ENCODE measurements at places on chromosomes 1 and 21. TPM values are rescaled to one million over a fixed set of nuclear protein-coding genes. Genes with fewer than 3 reads are reported as not detected.
A peak's percentile ranks its signal among the peaks of the same experiment; 100 is the strongest.

DNA sequence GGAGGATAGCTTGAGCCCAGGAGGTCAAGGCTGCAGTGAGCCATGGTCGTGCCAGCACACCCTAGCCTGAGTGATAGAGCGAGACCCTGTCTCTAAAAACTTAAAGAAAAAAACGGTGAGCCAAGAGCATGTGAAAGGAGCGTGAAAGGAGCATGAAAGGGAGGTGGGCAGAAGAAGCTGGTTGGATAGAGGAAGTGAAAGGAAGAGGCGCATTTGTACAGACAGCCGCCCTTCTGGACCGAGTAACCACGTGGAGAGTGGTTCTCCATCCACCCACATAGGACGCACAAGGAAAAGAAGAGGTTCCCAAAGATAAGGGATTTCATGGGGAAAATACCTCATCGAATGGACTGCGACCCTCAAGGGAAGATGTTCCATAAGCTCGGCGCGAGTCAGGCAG is 60.4 kb upstream of the IFNAR2 start:
- DNase-seq, result no peak
- H3K36me3 ChIP-seq, result no peaks in the 10 kb centered on the region
- no peaks in the 10 kb centered on the region for H3K4me1 ChIP-seq
- peaks cover 68% of the 10 kb centered on the region for H3K27me3 ChIP-seq
- H3K4me3 ChIP-seq, result no peak overlapping the region
- H3K27ac ChIP-seq, result no peak overlapping the region

- peaks cover 44% of the 10 kb centered on the region for H3K27me3 ChIP-seq
- no peak overlapping the region for H3K4me3 ChIP-seq
- no peaks in the 10 kb centered on the region for H3K4me1 ChIP-seq
- no peak for DNase-seq
- no peak overlapping the region for H3K27ac ChIP-seq
These were observed 144.3 kb upstream of the SYT6 start for GRCh38 chr1:114298008-114298407.

GRCh38 chr1:169941982-169942830 is 48.5 kb upstream of the SCYL3 start:
- no peak for DNase-seq
- peaks cover 8% of the 10 kb centered on the region for H3K36me3 ChIP-seq
- H3K4me1 ChIP-seq, result no peaks in the 10 kb centered on the region
- H3K27me3 ChIP-seq, result no peaks in the 10 kb centered on the region
- H3K27ac ChIP-seq, result no peak overlapping the region

DNA sequence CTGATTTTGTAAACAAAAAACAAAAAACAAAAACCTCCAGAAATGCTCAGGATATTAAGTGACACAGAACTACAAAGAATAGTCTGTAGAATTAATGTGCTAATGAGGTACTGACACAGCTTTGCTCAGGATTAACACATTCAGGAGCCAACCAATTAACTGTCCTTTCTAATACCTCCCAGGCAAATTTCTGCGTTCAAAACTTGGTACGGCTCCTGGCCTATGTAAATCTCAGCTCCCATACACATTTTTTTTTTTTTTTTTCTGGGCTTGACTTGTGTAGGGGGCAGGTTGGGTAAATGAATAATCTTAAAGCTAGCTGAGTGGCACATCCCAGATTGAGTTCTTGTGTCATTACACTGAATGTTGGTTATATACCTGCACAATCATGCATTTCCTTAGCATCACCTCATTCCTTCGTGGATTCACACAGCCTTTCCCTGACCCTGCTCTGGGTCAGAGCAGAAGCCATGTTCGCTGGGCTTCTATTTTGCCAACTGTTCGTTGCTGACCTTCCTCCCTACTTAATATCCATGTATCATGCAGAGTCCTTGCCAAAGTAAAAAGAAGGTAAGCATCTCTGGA is 12.6 kb upstream of the IER5 start:
- H3K27ac ChIP-seq, result no peak overlapping the region
- H3K4me1 ChIP-seq, result peaks cover 20% of the 10 kb centered on the region
- no peak overlapping the region for H3K4me3 ChIP-seq
- no peak for DNase-seq
- peaks cover 3% of the 10 kb centered on the region for H3K27me3 ChIP-seq

DNA sequence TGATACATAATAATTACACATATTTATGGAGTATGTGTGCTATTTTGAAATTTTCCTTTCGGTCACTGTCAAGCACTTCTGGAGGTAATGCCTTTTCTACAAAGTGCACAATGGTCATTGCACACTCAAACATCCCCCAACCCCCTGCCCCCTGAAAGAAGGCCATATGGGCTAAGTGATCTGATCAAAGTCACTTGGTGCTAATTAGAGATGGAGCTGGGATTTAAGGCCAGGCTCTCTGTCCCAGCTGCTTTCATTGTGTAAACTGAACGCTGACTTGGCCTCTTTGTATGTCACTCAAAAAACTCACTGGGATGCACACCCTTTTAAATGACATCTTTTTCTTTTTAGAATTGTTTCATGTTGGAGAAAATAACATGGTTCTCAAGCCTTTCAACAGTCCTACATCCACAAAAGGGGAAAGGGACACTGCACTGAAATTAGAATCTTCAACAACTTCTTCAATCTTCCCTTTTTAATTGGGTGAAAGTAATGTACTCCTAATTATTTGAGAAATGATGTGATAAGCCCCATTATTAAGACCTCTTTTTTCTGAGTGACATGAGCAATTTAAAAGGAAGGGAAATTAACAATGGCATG is 149.2 kb downstream of the ST6GALNAC5 start:
- H3K4me1 ChIP-seq, result no peaks in the 10 kb centered on the region
- DNase-seq, result no peak
- no peaks in the 10 kb centered on the region for H3K36me3 ChIP-seq

DNA sequence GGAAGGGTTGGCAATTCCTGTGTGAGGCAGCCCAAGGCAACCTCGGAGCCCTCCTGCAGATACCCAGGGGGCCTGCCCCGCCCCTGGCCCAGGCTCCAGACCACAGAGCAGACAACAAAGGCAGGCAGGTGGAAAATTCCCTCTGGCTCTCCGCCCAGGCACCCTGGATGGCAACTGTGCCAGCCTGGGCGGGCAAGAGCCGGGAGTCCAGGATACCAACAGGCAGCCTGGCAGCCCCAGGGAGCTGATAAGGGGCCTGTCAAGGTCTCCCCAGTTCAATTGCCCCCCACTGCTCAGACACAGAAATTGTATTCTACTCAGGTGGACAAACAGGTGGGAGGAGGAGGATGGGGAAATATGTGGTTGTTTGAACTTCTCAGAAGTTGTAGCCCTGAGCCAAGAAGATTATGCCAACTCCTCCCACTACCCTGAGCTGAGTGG is 15.4 kb upstream of the GPR37L1 start:
- DNase-seq, result peak; percentile 78
- no peaks in the 10 kb centered on the region for H3K27me3 ChIP-seq
- no peak overlapping the region for H3K4me3 ChIP-seq
- peak overlapping the region; percentile 94 for H3K27ac ChIP-seq
- H3K4me1 ChIP-seq, result peaks cover 41% of the 10 kb centered on the region

GRCh38 chr1:167641786-167642500 is 11.9 kb downstream of the RCSD1 start:
- no peak overlapping the region for H3K27ac ChIP-seq
- H3K36me3 ChIP-seq, result peaks cover 29% of the 10 kb centered on the region
- H3K27me3 ChIP-seq, result no peaks in the 10 kb centered on the region
- peaks cover 74% of the 10 kb centered on the region for H3K4me1 ChIP-seq
- DNase-seq, result no peak
- no peak overlapping the region for H3K4me3 ChIP-seq

- no peak overlapping the region for H3K4me3 ChIP-seq
- H3K27ac ChIP-seq, result no peak overlapping the region
- H3K36me3 ChIP-seq, result no peaks in the 10 kb centered on the region
- DNase-seq, result no peak
These were observed 127.0 kb upstream of the VAMP3 start for GRCh38 chr1:7644086-7644485.

GRCh38 chr1:215114154-215114933 is 31.8 kb downstream of the KCNK2 start:
- H3K27ac ChIP-seq, result no peak overlapping the region
- H3K36me3 ChIP-seq, result no peaks in the 10 kb centered on the region
- H3K27me3 ChIP-seq, result no peaks in the 10 kb centered on the region
- no peaks in the 10 kb centered on the region for H3K4me1 ChIP-seq
- DNase-seq, result no peak

DNA sequence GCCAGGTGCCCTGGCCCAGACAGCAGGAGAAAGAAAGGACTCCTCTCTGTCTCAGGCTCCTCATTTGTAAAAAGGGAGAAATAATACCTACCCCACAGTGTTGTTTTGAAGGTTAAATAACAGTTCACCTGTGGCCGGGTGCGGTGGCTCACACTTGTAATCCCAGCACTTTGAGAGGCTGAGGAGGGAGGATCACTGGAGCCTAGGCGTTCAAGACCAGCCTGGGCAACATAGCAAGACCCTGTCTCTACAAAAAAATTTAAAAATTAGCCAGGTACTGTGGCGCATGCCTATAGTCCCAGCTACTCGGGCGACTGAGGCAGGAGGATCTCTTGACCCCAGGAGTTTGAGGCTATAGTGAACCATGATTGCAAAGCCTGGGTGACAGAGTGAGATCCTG is 2.5 kb upstream of the TMEM200B start:
- peaks cover 40% of the 10 kb centered on the region for H3K4me1 ChIP-seq
- no peak overlapping the region for H3K4me3 ChIP-seq
- H3K27ac ChIP-seq, result no peak overlapping the region
- H3K36me3 ChIP-seq, result no peaks in the 10 kb centered on the region
- no peak for DNase-seq
- H3K27me3 ChIP-seq, result peaks cover 34% of the 10 kb centered on the region

- H3K4me1 ChIP-seq, result peaks cover 26% of the 10 kb centered on the region
- DNase-seq, result no peak
- no peak overlapping the region for H3K27ac ChIP-seq
- H3K36me3 ChIP-seq, result no peaks in the 10 kb centered on the region
These were observed 39.5 kb upstream of the TNFRSF1B start for GRCh38 chr1:12127206-12127810.

DNA sequence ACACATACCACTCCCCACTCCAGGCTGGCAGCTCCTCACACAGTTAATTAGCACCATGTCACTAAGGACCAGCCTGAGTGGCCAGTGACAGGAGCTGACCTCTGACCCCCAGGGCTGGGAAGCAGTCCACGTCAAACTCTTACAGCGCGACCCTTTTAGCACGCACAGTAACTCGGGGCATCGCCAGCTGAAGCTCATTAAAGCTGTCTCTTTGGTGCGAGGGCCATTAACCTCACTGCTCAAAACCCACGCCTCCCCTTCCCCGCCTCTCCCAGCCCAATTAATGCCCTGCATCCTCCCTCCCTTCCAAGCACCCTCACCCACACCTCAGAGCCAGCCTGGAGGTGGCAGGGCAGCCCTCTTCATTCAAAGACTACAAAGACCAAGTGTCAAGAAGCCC is 31.7 kb downstream of the DMAP1 start:
- H3K4me3 ChIP-seq, result no peak overlapping the region
- H3K36me3 ChIP-seq, result peaks cover 17% of the 10 kb centered on the region
- peaks cover 23% of the 10 kb centered on the region for H3K4me1 ChIP-seq
- H3K27me3 ChIP-seq, result no peaks in the 10 kb centered on the region

- H3K36me3 ChIP-seq, result no peaks in the 10 kb centered on the region
- DNase-seq, result no peak
- H3K27ac ChIP-seq, result no peak overlapping the region
- H3K4me1 ChIP-seq, result no peaks in the 10 kb centered on the region
These were observed 518.8 kb downstream of the ADGRL2 start for GRCh38 chr1:82319546-82319945.

- H3K36me3 ChIP-seq, result no peaks in the 10 kb centered on the region
- H3K27me3 ChIP-seq, result no peaks in the 10 kb centered on the region
- H3K4me3 ChIP-seq, result no peak overlapping the region
- peak overlapping the region; percentile 17 for H3K27ac ChIP-seq
- peak; percentile 33 for DNase-seq
- peaks cover 6% of the 10 kb centered on the region for H3K4me1 ChIP-seq
These were observed 383.5 kb downstream of the OMA1 start for GRCh38 chr1:58162952-58163550.

The SPATA17 gene
- total RNA-seq, result 1.2 TPM

The TNFSF4 gene
- 0.44 TPM for total RNA-seq

The SPRR2E gene
- total RNA-seq, result not detected

The TCEA3 gene
- 78.6 TPM for total RNA-seq

The ZYG11A gene
- total RNA-seq, result not detected

The TSPEAR gene
- 3.3 TPM for total RNA-seq

The AADACL3 gene
- not detected for total RNA-seq

The C1orf115 gene
- 14.2 TPM for total RNA-seq

The KRTAP20-2 gene
- total RNA-seq, result not detected

The AJAP1 gene
- 0.16 TPM for total RNA-seq

All from left ventricle myocardium inferior (tissue), 1 donor.